ENCODE measurements at places on chromosomes 4 and X.

DNA sequence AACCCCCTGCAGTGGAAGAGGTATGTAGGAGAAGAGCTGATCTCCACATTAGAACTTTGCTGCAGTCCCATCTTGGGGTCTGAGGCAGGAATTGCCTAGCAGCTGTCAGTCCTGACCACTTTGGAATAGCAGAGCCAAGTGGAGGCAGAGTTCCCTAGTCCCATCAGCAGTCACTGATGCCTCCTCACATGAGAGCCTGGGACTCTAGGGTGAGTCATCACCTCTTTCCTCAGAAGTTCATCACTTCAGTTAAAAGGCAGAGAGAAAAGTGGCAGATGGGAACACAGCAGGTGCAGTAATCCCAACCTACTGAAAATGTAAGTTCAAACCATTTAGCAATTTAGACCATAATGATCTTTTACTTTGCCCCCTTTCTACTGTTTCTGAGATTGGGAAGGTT lies 73.9 kb upstream of the MED14 start:
- no peak for DNase-seq

GRCh38 chr4:106162278-106162677 lies 153.7 kb downstream of the TBCK start:
- no peak for DNase-seq

- peak; percentile 54 for DNase-seq
Measured at GRCh38 chr4:21655031-21655430, 293.5 kb downstream of the KCNIP4 start.

DNA sequence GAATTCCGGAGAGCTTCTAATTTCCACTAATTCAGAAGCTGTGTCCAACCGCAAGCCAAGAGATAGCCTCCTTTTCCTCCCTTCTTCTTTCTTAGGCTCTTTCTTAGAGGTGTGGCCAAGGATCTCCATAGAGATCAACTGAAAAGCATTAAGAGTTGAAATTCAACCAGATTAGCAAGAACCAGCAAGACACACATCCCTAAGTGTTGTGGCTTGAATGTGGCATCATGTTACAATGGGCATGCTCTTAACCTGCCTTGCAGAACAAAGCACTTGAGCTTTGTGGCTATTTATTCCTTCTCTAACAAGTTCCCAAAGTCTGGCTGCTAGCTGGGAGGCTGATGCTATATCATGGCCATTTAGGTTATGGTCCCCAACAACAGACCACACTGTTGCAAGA lies 10.4 kb downstream of the ANOS1 start:
- DNase-seq = no peak

- no peak for DNase-seq
Measured at GRCh38 chrX:84188320-84188834, 378 bp upstream of the RPS6KA6 start.

- DNase-seq = no peak
Measured at GRCh38 chrX:11375614-11376119, 82.5 kb downstream of the AMELX start.
